ENCODE measurements at places on chromosomes 5 and 9.

DNA sequence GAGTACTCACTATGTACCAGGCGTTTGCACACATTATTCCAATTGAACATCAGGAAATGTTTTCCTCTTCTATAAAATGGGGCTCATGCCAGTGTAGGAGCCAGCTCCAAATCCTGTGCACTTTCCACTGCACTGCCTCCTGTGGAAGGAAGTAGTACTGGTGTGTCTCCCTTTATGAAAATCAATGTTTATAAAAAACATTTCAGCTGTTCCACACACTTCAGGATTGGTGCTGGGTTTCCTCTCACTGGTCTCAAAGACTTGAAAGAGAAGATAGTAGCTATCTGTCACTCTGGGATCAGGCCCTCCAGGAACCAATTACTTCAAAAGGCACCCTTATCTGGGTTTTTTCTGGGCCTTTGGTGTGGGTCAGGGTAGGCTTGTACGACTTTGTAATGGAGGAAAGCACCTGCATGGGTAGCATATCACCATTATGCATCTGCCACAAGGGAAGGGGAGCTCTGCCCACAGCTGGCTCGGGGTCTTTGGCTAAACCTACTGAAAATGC is 32.5 kb downstream of the RAB14 start:
- no peak for DNase-seq

GRCh38 chr9:125341566-125341965 is 79.9 kb downstream of the GAPVD1 start:
- DNase-seq: no peak

- DNase-seq: no peak
Observed at GRCh38 chr9:70542311-70542931, 128.0 kb upstream of the KLF9 start.

DNA sequence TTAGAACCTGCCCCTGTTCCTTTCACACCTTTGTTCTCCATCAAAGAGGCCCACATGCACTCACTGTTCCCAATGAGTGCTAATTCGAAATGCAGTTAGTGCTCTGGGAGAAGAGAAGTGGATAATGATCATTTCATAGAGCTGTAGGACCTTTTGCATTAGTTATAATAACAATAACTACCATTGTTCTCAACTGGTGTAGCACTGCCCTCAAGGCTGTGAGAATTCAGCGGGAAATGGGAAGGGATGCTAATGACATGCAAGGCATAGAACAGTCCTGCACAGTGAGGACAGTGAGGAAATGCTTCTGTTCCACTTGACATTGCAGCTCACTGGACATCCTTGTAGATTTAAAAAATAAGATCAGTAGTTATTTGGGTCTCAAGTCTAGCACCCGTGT is 187.4 kb downstream of the FBXL7 start:
- DNase-seq: no peak

GRCh38 chr9:133347515-133347984 is 381 bp downstream of the MED22 start:
- DNase-seq: peak; percentile 35

DNA sequence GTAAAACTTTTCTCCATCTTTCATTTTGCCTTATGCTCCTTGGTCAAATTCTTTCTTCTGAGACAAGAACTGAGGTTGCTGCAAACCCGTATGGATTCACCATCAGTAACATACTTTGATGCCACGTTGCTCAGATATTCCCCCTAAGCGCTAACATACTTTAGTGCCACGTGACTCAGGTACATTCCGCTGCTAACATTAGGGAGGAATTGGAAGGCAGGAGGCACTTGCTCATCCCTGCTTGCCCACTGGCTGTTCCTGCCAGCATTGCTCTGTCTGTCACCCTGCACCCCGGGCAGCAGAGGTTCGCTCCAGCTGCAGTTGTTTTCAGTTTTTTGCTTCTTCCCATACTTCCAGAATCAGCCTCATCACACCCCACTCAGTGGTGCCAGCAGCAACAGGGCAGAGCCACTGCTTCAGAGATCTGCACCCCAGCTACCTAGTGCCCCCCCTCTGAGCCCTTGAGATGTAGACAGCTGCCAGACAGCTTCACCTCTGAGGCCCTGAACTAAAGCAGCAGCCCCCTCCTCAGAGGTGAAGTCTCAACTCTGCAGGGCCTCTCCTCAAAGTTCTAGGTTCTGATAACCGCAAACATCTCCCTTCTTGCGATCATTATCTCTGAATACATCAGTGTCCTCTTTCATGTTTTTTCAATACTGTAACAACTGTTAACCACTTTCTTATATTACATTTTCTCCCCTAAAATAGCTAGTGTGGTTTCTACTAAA is 228.0 kb upstream of the KIF2A start:
- no peak for DNase-seq

GRCh38 chr9:123487944-123488548 is 132.0 kb downstream of the CRB2 start:
- DNase-seq: peak; percentile 30

GRCh38 chr5:168879929-168880328 is 300.8 kb upstream of the PANK3 start:
- no peak for DNase-seq

Measured in NCI-H146 (cell line).